Inflammatory macrophage treated with lipopolysaccharide for 1 hour (primary cell): ENCODE measurements at places on chromosomes 6 and 20.

GRCh38 chr6:77030929-77031674 is 432.2 kb downstream of the HTR1B start:
- DNase-seq = no peak

DNA sequence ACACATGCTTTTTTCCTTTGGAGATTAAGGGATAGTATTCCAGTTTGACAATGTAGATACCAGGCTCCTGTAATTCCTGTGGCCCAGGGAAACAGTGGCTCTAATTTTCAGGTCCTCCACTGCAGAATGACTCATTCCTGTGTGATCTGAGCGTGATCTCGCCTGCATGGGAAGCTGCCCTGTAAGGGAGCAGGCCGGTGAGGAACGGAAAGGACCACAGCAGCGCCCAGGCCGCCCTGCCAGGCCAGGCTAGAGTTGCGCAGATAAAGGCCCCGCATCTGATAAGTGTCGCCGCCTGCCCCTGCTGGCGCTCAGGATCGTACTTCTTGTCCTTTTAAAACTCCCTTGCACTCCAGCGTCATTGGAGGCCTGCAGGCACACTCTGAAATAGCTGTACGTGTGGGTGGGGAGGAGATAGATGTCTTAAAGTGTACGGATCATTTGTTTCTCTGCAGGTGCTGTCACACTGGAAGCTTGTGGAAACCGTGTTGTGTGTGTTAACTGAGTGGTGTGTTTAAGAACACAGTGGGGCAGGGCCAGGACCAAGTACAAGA is 60.7 kb downstream of the SYNJ2 start:
- peak; percentile 42 for DNase-seq

- no peak for DNase-seq
Observed at GRCh38 chr20:20014659-20015058, 2.5 kb upstream of the NAA20 start.

DNA sequence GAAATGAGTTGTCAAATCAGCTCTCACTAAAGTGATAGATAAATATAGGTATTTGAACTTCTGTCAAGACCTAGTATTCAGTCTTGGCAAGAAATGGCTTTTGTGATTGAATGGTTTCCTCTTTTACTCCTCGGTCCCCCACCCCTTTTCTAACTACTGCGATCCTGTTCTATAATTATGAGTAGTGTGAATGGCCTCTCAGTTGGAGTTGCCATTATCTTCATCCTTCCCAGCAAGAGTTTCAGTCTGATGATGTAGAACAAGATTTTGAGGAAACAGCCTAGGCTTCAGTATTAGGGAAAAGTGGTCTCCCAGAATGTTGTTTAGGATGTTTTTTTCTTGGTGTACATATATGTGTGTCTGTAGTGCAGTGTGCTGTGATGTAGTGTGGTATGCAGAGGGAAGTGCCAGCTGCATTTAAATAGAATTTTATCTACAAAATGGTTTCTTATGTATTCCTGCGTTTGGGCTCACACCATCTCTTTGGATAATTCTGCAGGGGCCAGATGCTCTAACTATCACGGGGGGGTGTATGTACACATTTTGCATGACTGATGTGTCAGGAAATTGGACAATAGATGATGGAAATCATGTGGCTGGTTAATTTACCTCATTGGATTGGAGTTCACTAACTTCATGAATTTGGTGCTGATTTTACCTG is 180.1 kb upstream of the MMS22L start:
- no peak for DNase-seq

DNA sequence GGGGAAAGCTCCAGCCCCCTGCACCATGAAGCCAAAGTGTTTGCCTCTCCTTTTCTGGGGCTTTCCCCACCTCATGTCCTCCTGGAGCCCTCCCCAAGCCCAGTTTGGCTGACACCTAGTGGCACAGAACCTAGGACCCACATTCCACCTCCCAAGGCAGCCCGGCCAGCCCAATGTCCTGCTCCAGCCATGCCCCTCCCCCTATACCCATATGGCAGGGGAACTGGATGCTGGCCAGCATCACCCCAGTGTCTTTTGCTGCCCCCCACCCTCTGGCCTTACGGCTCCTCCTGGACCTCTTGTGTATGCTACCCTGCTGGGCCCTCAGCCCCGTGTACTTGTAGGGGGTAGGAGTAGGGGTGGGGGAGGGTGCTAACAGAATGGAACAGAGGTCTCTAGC is 170.1 kb downstream of the KIF6 start:
- DNase-seq = no peak

DNA sequence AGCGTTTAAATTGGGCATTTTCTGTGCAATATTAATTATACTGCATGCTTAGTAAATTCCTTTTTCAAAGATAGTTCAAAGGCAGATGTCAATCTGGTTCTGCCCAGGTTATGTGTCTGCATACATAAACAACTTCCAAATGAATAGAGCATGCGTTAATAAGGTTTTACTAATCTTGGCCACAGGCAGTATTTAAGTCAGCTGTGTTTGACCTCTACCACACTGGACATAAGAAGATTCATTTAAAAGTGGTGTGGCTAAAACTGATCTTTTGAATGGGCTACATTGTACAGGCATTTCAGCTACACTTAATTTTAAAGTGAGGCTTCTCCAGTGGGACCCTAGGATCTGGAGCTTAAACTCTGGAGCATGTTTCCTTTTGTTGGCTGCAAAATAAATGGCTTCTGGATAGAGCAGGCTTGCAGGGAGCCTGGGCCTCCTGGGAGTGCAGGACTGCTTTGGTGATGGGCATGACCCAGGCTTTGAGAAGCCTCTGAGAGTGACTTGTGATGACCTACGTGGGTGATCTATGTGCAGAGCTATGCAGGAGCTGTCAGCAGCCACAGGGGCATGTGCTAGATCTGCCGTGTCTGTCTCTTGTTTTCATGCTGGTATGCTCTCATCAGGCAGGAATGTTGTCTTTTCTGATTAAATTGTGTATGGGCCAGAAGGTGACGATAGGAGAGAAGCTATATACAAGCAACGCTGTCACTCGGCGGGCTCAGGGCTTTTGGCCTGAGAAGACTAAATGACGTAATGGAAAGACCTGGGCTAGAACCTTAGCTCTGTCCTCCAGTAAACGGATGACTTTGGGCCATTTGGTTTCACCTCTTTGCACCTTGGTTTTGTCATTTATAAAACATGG is 331.2 kb downstream of the QKI start:
- DNase-seq = no peak

DNA sequence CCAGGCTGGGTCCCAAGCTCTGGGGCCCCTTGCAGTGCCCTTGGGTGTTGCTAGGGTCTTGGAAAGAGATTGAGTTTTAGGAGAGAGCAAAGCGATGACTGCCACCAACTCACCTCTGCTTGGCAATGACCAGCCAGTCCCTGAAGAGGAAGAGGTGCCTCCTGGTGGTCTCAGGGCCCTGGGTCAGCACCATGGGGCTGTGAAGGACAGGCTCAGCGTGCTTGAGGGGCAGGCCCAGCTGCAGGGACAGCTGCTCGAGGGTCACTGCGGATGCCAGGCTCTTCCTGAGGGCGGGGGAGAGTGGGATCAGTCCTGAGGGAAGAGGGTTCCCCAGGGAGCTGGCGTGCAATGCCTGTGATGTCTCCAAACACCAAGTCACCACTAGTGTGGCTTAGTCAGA is 50.8 kb upstream of the TAGAP start:
- no peak for DNase-seq

DNA sequence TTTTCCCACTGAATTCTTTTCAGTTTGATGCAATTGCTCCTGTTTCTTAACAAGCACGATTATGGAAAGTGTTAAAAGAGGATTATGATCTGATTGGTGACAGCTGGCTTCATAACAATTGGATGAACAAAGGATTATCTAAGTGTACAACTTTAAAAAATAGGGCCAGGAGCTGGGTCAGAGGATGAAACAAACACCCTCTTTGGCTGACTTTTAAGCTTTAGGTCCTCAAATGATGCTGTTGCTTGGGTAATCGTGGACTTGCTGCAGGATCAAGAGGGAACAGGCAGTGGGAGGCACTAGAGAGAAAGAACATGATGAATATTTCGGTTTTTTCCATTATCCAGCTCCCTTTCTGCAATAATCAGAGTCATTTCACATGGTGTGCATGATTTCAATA is 35.5 kb upstream of the TMX4 start:
- DNase-seq = no peak

DNA sequence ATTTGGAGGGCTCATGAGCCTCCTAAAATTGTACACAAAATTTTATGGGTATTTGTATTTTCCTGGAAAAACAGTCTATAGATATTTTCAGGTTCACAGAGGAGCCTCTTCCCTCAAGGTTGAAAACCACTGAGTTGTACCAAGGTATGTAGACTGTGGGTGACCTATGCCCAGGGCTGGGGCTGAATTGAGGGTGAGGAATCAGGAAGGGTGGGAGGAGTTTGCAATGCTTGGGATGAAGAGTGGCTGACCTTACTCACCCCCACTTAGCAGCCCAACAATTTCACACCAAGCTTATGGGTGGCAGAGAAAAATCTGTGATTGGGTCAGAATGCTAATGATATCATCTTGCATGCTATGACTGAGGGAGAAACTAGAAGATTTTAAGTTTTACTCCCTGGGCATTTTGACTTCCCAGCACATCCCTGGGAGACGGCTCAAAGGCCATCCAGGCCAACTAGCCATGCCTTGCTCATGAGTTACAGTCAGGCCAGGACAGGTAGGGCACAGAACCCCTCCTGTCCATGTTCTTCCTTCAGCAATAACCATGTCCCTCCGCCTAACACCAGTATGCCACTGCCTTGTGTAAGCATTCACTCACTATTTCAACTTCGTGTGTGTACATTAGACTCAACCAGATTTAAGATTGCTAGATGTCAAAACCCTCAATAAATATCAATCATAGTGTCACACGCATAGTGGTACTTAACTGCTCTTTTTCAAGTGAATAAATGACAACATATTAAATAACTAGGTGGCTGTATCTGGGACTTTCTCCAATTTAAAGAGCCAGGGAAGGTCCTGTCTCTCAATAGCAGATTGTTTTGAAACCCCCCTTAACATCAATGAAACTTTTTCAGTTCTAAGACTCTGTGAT is 16.6 kb downstream of the ADTRP start:
- DNase-seq = no peak
